ENCODE measurements at places on chromosomes 6 and 20. TPM values are rescaled to one million over a fixed set of nuclear protein-coding genes. Genes with fewer than 3 reads are reported as not detected.

SLC24A3 gene
- polyA plus RNA-seq: 4.0 TPM

SUMO4 gene
- 1.0 TPM for polyA plus RNA-seq

PERP gene
- polyA plus RNA-seq: 17.1 TPM

TMEM74B gene
- polyA plus RNA-seq: 5.2 TPM

SPDEF gene
- polyA plus RNA-seq: 0.07 TPM

ATP9A gene
- polyA plus RNA-seq: 62.4 TPM

RBBP8NL gene
- polyA plus RNA-seq: 1.3 TPM

ARFGEF3 gene
- 8.5 TPM for polyA plus RNA-seq

HLA-DOA gene
- 5.9 TPM for polyA plus RNA-seq

PNLDC1 gene
- 0.07 TPM for polyA plus RNA-seq

DEFB132 gene
- 0.07 TPM for polyA plus RNA-seq

PRND gene
- 3.0 TPM for polyA plus RNA-seq

CRISP3 gene
- not detected for polyA plus RNA-seq

DNMT3B gene
- 10.1 TPM for polyA plus RNA-seq

All from left kidney (tissue), 8 donors.